CD4-positive, alpha-beta T cell (primary cell): ENCODE measurements at places on chromosomes 6 and 20.

- DNase-seq = no peak
These were observed 196.3 kb downstream of the KHDC1L start for GRCh38 chr6:73028893-73029450.

GRCh38 chr6:167786853-167787675 is 39.6 kb upstream of the AFDN start:
- no peak for DNase-seq

DNA sequence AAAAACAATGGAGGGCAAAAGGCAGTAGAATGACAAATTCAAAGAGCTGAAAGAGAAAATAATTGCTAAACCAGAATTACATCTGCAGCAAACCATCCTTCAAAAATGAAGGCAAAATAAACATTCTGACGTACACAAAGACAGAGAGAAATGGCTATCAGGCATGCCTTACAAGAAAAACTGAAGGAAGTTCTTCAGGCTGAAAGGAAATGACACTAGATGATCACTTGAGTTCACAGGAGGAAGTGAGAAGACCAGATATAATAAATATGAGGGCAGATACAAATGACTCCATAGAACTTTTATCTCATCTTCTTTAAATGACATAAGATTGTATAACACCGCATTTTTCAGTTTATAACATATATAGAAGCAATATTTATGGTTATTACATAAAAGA is 30.0 kb downstream of the DZANK1 start:
- DNase-seq = no peak

DNA sequence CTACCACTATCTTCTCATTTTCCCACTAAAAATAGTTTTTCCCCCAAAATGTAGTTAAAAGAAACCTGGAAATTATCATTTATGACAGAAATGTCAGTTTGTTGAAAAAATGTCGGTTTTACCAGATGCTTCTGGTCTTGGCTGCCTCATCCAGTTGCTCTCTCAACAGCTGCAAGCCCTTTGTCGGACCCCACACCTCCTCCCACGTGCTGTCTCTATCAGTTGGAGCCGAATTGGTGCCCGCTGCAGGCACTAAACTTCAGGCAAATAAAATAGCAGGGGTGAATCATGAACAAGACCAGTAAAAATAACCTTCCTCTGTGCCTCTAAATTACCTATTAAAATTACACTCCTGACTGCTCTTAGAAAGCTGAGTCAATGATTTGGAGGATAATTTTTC is 129.5 kb upstream of the CEP162 start:
- no peak for DNase-seq

DNA sequence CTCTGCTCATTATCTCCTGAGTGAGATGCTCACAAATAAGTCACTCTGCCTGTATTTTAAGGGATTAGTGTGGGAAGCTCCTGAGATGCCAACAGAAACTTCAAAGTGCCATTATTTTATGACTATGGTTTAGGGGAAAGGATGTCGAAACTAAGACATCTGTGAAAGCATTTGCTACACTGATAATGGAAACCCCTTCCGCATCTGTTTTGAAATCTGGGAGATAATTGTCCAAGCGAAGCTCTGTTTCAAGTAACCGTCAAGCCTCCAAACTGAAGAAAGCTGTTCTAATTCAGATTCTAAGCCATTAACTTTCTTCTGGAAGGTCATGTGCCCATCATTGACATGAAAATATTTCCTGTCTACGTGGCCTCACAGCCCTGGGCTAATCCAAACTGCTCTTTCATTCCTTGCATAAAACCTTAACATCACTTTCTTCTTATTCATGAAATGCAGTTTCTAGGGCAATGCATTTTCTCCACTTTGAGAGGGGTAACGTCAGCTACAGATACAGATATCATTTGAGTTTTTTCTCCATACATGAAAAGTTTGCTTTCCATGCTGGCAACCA is 932.0 kb downstream of the C6orf118 start:
- no peak for DNase-seq
